ENCODE measurements at places on chromosomes 1 and 21.

GRCh38 chr1:84997667-84998600 lies 1.0 kb upstream of the MCOLN2 start:
- DNase-seq = peak; percentile 61

- no peak for DNase-seq
Observed at GRCh38 chr1:197776351-197777105, 1.2 kb upstream of the DENND1B start.

DNA sequence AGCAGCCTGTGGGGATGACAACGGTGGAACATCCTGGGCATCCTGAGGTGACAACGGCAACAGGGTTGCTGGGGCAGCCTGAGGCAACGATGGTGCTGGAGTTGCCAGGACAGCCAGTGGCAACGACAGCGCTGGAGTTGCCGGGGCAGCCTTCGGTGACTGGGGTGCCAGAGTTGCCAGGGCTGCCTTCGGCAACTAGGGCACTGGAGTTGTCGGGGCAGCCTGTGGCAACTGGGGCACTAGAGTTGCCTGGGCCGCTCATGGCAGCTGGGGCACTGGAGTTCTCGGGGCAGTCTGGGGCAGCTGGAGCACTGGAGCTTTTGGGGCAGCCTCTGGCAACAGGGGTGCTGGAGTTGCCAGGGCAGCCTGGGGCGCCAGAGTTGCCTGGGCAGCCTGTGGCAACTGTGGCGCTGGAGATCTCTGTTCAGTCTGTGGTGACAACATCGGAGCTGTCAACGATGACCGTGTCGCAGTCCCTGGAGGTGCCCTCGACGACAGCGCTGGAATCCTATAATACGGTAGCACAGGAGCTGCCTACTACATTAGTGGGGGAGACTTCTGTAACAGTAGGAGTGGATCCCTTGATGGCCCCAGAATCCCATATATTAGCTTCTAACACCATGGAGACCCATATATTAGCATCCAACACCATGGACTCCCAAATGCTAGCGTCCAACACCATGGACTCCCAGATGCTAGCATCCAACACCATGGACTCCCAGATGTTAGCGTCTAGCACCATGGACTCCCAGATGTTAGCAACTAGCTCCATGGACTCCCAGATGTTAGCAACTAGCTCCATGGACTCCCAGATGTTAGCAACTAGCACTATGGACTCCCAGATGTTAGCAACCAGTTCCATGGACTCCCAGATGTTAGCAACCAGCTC lies 8.2 kb downstream of the SON start:
- DNase-seq = no peak

DNA sequence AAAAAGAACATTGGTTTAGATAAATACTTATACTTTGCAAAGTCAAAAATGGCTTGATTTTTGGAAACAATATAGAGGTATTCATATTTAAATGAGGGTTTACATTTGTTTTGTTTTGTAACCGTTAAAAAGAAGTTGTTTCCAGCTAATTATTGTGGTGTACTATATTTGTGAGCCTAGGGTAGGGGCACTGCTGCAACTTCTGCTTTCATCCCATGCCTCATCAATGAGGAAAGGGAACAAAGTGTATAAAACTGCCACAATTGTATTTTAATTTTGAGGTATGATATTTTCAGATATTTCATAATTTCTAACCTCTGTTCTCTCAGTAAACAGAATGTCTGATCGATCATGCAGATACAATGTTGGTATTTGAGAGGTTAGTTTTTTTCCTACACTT lies 65.3 kb upstream of the SAMD13 start:
- DNase-seq = no peak

DNA sequence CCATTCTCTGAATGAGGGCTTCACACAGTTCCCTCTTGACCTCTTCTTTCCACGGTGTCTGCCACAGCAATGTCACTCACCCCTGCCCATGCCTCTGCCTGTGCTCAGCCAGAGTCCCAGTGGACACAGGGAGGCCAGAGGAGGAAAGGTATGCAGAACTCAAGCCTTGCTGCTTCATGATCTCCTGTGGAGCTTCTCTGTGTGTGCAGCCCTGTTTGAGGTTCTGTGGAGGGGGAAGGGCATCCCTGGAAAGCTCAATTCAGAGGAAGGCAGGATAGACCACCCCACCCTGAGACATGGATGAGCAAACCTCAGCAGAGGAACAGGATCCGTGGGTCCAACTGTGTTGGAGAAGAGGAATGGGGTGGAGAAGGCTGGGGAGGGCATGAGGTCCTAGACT lies 2.0 kb downstream of the HCN3 start:
- DNase-seq = no peak

Data from GM23338 (cell line).